ENCODE measurements at places on chromosomes 3 and 15.

- DNase-seq, result peak; percentile 61
These were observed 26.2 kb downstream of the IDH3A start for GRCh38 chr15:78175330-78175729.

- no peak for DNase-seq
These were observed 100.2 kb upstream of the NAALADL2 start for GRCh38 chr3:174758943-174759342.

GRCh38 chr3:26648461-26648860, 25.9 kb downstream of the LRRC3B start:
- no peak for DNase-seq

GRCh38 chr3:73604451-73604850, 20.3 kb downstream of the PDZRN3 start:
- no peak for DNase-seq

- DNase-seq, result no peak
These were observed 6.8 kb downstream of the RBM5 start for GRCh38 chr3:50095352-50095998.

- DNase-seq, result peak; percentile 15
These were observed 232.6 kb upstream of the CHRM5 start for GRCh38 chr15:33735637-33736247.

DNA sequence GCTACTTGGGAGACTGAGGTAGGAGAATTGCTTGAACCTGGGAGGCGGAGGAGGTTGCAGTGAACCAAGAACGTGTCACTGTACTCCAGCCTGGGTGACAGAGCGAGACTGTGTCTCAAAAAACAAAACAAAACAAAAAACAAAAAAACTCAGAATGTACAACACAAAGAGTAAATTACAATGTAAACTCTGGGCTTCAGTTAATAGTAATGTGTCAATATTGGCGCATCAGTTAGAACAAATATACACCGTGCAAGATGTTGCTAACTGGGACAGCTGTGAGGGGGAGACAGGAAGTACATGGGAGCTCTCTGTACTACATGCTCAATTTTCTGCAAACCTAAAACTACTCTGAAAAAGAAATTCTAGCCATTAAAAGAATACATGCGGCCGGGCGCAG, 23.5 kb upstream of the TRPM1 start:
- DNase-seq, result no peak

DNA sequence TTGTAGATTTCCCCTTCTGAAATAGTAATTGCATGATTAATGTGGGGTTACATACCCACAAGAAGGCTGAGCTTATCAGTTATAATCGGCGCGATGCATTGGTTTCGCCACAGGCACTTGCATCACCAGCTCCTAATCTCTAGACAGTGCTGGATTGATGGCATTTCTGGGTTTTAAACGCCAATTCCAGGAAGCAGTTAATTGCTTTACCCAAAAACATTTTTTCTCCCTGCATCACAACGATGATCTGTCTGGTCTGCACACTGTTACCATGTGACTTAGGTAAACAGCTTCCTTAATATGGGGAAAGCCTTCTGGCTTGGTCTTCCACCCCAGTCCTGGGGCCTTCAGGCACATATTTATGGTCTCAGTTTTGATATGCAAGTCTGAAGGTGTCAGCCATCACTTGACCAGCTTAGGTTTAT, 70.0 kb upstream of the HEG1 start:
- DNase-seq, result peak; percentile 31

DNA sequence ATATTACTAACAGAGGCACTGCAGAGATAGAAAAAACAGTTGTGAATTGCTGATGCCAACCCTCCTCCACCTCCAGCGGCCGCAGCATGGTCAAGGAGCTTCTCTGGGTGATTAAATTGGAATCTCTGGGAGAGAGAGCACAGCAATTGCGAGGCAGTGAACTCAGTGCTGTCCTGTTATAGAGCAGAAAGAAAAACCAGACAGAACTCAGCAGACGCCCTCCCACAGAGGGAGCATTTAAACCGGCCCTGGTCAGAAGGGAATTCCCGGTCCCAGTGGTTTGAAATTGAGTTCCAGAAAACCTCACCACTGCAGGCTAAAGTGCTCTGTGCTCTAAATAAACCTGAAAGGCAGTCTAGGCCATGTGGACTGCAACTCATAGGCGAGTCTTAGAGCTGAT, 175.4 kb downstream of the SQOR start:
- DNase-seq, result no peak

GRCh38 chr3:34189133-34189532, 390.7 kb downstream of the PDCD6IP start:
- DNase-seq, result no peak

- no peak for DNase-seq
These were observed 13.0 kb downstream of the ZBED2 start for GRCh38 chr3:111582120-111582474.

DNA sequence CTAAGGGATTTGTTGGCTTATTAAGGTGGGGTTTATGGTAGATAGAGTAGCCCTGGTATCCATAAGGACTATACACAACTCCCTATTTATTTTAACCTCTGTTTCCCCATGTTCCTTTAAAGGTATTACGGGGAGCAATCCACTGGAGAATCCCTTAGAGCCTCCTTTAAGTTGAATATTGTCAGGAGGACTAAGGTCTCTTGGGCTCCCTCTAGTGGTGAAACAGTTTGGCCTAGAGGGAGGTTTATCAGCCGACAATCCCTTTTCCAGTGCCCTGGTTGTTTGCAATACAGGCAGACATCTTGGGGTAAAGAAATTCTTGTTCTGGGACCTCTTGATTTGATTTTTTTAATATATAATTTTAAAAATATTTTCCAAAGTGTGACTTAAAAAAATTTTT, 12.9 kb downstream of the OPA1 start:
- DNase-seq, result peak; percentile 64

GRCh38 chr3:11168881-11169805, 14.8 kb downstream of the HRH1 start:
- DNase-seq, result no peak

- DNase-seq, result peak; percentile 41
These were observed 824 bp upstream of the CILP start for GRCh38 chr15:65212097-65212496.

DNA sequence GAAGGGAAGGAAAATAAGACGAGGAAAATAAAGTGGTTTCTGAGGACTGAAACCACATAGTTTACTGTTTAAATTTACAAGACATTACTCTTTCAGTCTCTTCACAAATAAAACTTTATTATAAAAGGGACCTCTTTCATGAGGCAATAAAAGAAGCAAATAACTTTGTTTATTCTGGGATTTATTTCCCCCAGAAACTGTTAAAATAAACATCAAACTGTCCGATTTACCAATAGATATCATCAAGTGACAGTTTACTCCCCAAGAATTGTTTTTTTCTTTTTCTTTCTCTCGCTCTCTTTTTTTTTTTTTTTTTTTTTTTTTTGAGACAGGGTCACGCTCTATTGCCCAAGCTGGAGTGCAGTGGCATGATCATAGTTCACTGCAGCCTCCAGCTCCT, 54.1 kb downstream of the SLC28A2 start:
- DNase-seq, result no peak

GRCh38 chr3:67045711-67046465, 47.8 kb downstream of the KBTBD8 start:
- no peak for DNase-seq

GRCh38 chr3:49713336-49714105, 6.0 kb downstream of the AMIGO3 start:
- no peak for DNase-seq

DNA sequence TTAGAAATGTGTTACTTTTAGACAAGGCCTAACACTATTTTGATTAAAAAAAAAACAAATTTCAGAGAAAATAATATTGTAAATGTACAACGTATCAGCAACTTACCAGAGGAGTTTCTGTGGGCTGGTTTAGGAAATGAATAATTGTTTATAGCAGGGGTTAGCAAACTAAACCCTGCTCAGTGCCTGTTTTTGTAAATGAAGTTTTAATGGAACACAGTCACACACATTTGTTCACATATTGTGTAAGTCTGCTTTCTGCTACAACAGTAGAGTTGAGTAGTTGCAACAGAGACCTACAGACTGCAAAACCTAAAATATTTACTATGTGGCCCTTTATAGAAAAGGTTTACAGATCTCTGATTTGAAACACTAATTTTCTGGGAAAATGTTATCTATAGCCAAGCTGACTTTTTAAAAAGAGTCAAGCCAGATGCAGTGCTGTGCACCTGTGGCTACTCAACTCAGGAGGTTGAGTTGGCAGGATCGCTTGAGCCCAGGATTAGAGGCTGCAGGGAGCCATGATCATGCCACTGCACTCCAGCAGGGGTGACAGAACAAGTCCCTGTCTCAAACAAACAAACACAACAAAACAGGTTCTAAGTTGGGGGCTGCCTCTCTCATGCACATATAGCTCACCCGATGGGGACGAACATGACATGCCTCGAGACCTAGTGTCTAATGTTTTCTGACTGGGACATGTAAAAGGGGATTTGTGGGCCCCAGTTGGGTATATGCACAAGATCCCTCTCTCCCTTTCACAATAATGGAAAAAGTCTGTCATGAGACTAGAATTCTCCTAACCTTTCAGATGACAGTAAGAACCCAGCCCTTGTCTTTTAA, 182.5 kb downstream of the TNIK start:
- DNase-seq, result no peak

DNA sequence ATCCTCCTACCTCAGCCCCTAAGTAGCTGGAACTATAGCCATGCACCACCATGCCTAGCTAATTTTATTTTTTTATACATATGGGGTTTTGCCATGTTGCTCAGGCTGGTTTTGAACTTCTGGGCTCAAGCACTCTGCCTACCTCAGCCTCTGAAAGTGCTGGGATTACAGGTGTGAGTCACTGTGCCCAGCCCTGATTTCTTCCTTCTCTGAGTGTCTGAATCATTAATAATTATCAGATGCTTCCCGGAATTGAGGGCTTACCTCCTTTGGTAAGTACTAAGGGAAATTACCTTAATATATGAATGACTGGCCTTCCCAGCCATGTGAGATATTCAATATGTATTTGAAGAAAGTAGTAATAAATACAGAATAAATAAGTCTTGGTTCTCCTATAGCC, 7.2 kb downstream of the CLPX start:
- no peak for DNase-seq

GRCh38 chr15:97350813-97351212, 609.7 kb upstream of the ARRDC4 start:
- DNase-seq, result no peak

DNA sequence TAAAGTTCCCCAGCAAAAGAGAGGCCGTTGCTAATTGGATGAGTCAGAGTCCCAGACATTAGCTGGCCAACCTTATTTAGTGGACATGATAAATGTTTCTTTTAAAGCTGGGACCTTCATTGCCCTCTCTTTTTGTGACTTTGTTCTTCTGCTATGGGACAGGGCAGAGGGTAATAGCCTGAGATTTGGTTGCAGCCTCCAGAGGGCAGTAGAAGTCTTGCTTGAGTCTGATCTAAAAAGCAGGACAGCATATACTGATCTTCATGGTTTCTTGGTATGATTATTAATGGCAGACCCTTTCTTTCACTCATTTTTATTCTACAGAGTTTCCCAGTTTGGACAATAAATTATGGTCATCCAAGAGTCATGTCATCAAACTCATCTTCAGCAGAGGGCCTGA, 25.1 kb upstream of the ZKSCAN7 start:
- peak; percentile 41 for DNase-seq

GRCh38 chr3:78161736-78162135, 1121.8 kb downstream of the ROBO2 start:
- DNase-seq, result no peak

DNA sequence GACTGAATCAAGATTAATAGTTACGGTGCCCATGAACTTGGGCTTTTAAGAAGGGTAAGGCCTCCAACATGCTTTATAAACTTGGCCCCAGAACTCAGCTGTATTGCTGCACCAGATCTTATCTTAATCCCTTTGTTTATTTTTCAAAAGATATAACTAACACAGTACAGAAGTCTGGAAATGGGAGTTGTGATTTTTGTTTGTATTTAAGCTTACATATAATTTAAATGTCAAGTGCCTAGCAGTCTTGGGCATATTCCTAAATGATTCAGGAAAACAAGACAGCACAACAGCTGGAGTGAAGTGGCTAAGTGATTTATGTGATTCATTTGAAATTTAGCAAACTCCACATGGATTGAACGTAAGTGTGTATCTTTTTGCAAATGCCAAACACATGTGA, 56.2 kb downstream of the NBEAL2 start:
- DNase-seq, result no peak

GRCh38 chr15:25838871-25839195, 24.3 kb downstream of the ATP10A start:
- DNase-seq, result no peak

- no peak for DNase-seq
These were observed 10.9 kb downstream of the CCR5AS start for GRCh38 chr3:46395766-46396530.

DNA sequence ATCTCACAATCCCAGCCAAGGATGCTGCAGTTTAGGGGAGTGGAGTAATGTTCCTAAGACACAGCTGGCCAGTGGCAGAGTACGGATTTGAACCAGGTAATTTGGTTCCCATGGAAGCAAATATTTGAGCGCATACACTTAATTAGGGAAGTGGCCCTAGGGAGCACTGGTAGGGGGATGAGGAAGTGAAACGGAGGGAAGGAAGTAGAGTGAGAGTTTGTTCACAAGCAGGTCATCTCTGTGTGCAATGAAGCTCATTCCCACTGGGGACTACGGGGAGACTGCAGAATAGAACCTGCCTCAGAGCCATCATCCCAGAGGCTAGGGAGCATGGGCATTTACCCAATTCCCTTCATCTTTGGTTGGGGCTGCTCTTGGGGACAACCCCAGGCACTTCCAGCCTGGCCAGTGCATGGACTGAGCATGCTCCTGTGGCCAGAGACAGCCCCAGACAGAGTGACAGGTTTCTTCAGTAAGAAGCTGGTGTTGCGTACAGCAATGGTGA, 317.2 kb upstream of the PROK2 start:
- no peak for DNase-seq

DNA sequence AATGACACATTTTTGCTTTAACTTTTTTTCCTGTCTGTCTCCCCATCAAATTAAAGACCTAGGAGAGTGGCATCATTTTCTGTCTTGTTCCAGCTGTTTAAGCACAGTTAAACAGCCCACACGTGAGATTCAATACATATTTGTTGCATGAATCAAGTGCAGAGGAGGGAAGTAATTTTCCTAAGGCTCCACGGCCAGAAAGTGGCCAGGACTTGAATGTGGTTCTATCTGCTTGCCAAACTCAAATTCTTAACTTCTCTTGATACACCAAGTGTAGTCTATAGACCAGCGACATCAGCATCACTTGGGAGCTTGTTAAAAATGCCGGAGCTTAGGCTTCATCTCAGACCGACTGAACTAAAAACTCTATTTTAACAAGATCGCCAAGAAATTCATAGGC, 724.8 kb upstream of the CFAP20DC start:
- DNase-seq, result no peak

GRCh38 chr3:150077107-150077506, 106.4 kb upstream of the PFN2 start:
- DNase-seq, result no peak

DNA sequence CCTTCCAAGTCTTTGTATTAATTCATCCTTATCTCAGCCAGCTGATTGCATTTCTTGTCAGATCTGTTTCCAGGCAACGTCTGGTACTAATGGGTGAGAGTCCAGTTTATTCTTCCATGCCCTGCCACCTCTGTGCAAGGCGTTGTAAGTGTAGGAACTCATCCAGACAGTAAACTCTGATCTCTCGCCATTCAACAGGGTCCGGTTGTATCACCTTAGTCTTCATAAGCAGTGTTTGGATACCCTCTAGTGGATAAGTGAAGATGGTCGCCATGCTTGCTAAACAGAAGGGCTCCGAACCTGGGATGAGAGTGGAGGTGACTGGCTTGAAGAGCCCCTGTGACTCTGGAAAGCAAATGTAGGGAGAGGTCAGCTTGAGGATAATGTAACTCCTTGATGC, 51.6 kb upstream of the CMTM7 start:
- DNase-seq, result peak; percentile 37

Data from DND-41 (cell line).